ENCODE measurements at places on chromosomes 12 and 14.

DNA sequence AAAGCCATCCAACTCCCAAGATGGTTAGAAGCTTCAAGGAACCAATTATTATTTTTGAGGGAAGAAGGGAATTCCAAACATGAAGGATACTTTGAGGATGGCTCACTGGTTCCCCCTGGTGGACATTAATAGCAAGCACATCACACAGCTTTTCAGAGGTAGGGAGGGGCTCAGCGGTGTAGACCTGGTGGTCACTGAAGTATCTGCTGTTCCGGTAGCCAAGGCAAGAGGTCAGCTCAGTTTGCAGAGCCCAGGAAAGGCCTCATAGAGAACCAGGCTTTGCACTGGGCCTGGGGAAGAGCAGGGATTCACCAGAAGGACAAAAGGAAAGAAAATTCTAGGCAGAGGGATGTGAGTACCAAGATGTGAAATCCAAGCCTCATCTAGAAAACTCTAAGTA, 118.7 kb downstream of the KSR2 start:
- no peak for DNase-seq

- DNase-seq, result no peak
Measured at GRCh38 chr12:102675672-102676071, 195.3 kb upstream of the IGF1 start.

DNA sequence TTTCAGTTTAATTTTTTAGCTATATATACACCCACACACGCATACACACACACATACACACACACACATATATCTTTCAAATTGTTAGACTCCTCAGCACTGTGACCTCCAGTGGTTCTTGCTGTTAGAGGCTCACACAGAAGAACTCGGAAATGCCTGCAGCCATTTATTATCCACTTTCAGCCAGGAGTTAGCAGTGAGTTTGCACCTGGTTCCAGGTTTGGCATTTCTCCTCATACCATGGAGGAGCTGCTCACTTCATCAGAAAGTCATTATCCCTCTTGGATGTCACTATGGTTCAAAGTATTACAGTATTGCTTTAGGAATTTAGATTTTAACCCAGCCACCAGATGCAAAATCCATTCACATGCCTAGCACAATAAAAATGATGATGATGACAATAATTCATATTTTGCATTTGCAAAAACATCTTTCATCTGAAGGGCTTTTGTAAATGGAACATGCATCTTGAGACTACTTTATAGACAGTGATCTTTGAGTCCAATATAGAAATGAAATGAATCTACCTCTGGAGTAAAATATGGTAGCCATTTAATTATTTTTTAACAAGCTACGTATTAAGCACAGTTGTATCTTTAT, 42.3 kb downstream of the NPAS3 start:
- DNase-seq, result no peak

DNA sequence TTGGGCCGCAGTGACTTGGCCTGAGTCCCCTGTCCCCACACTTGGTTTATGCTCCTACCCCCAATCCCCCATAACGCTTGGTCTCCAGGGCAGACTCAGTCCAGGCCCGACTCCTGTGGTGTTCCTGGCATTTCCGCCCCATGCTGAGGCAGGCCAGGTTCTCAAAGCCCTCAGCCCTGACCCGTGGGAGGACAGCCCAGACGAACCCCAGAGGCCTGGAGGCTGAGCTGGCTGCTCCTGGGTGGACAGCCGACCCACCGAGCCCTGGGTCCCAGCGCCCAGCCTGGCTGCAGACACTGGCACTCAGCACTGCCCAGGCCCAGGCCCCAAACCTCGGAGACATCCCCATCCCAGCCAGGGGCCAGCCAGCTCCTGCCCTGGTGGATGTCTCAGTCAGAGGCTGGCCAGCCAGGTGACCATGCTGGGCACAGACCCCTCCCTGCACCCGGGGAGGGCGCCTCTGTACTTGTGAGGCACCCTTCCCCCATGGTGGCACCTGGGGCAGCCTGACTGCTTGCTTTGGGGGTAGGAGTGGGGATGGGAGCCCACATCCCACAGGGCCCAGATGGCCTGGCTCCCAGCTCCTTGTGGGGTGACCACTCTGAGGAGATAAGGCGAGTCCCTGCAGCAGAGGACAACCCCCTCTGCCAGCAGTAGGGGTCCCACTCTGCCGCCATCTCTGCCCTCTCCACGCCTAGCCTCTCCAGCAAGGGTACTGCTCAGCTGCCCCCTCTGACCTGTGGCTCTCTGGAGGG, 1.4 kb downstream of the PLD4 start:
- DNase-seq, result no peak

- DNase-seq, result no peak
Measured at GRCh38 chr14:89011355-89012281, 187.2 kb downstream of the TTC8 start.

- no peak for DNase-seq
Measured at GRCh38 chr14:69685716-69686115, 74.3 kb downstream of the SUSD6 start.

- DNase-seq, result no peak
Measured at GRCh38 chr14:104179564-104180129, 41.3 kb downstream of the KIF26A start.

DNA sequence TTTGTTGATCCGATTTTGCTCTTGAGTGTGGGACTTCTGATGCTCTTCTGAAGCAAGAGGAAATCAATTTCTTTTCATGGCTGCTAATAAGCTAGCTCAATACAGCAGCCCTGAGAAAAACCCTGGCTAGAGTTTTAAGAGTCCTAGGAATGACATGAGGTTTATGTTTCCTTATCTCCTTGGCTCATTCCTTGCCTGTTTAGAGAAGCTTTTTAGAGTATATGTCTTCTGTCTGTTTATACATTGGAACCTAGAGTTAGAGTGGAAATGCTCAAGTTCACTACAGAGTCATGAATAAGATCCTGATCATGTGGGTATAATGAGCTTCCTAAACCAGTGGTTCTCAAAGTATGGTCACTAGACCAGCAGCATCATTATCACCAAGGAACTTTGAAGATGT, 34.5 kb downstream of the SMOC1 start:
- DNase-seq, result no peak

- DNase-seq, result no peak
Measured at GRCh38 chr12:5010151-5010550, 33.5 kb upstream of the KCNA5 start.

- DNase-seq, result no peak
Measured at GRCh38 chr12:20885552-20885951, 75.0 kb downstream of the SLCO1B3 start.

DNA sequence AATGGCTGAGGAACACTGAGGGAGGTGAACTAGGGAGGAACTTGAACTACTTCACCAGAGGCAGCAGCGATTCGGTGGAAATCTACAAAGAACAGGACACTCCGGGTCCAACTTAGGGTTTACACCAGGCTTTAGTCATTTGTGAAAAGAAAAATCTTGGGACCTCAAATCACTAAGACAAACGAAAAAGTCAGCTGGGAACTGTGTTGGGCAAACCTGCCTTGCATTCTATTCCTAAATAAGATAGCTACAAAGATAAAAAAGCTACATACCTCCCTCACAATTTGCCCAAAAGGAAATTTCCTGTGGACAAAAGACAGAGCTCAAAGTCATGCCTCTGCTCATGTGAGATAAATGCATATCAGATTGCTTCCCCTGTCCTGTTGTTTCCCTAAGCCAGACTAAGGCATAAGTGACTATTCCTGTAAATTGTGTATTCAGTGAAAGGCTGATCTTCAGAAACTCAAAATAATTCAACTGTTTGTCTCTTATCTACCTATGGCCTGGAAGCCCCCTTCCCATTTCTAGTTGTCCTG, 106.6 kb downstream of the APAF1 start:
- no peak for DNase-seq

DNA sequence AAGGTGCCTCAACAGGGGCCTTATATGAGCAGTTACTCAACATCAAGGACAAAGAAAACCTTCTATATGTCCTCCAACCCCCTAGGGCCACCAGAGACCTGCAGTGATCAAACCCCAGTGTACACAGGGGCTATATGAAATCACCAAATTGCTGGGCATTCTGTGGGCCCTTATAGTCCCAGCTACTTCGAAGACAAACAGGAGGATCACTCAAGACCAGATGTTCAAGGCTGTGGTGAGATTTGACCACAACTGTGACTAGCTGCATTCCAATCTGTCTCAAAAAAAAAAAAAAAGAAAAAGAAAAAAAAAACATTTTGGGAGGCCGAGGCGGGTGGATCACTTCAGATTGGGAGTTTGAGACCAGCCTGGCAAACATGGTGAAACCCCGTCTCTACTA, 51.0 kb upstream of the PRB2 start:
- DNase-seq, result no peak

GRCh38 chr12:43501703-43502102, 50.3 kb downstream of the ADAMTS20 start:
- no peak for DNase-seq

DNA sequence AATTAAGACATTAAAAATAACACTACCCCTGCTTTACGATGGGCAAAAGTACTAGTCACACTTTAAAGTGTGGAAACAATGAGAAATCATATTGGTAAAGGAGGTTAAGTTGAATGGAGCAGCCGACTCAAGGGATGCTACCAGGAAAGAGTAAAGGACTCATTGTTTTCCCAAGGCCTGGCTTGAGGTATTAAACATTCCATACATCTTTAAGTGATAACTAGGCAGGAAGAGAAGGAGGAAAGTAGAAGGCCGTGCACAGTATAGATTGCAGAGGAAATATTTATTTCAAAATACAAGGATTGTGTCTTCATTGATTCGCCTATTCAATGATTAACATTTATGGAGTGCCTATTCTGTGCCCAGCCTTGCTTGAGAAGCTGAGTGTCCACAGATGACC, 20.6 kb upstream of the YARS2 start:
- no peak for DNase-seq

DNA sequence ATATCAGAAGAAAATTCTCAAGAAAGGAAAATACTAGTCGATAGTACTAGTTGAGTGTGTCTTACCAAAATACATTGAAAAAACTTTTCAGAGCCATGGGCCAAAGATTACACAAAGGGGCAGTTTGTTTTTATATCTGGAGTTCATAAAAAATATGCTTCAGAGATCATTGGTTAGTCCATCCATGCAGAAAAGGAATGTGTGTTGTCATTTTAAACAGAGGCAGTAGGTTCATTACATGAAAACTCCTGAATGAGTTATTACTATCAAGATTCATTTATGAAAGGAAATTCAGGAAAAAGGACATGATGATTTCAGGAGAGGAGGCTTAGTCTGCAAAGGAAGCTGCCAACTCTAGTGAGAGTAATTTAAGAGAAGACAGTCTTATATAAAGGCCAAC, 354.8 kb downstream of the AEBP2 start:
- DNase-seq, result no peak

- DNase-seq, result no peak
Measured at GRCh38 chr12:24270464-24270863, 321.0 kb upstream of the SOX5 start.

DNA sequence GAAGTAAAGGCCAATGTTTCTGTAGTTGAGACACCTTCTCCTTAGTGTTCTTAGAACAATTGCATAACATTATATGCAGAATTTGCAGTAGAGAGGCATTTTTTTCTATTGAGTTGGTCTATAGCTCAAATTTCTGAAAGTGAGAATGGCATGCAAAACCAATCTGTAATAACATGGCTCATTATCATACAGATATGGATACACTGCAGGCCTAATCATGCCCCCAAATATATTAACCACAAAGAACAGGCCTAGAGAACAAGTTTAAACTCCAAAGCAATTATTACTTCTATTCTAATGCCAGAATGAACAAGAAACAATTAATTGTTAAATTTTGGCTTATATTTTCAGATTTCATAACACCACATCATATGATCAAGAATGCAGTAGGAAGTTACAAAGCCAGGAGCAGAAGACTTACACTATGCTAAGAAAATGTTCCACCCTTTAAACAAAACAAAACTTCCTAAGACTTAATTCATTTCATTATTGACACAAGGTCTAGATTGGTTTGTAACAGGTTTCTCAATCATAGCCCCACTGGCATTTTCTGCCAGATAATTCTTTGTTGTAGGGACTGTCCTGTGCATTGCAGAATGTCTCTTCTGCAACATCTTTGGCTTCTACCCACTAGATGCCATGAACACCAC, 26.9 kb downstream of the TMTC1 start:
- DNase-seq, result no peak

- no peak for DNase-seq
Measured at GRCh38 chr12:111887926-111888745, 46.1 kb downstream of the MAPKAPK5 start.

GRCh38 chr12:44143175-44143574, 307.3 kb downstream of the TMEM117 start:
- DNase-seq, result no peak

- no peak for DNase-seq
Measured at GRCh38 chr12:18932211-18932610, 194.3 kb downstream of the CAPZA3 start.

GRCh38 chr12:49352351-49352750, 5.7 kb downstream of the DNAJC22 start:
- DNase-seq, result no peak

- DNase-seq, result no peak
Measured at GRCh38 chr12:15733136-15733535, 56.1 kb downstream of the EPS8 start.

DNA sequence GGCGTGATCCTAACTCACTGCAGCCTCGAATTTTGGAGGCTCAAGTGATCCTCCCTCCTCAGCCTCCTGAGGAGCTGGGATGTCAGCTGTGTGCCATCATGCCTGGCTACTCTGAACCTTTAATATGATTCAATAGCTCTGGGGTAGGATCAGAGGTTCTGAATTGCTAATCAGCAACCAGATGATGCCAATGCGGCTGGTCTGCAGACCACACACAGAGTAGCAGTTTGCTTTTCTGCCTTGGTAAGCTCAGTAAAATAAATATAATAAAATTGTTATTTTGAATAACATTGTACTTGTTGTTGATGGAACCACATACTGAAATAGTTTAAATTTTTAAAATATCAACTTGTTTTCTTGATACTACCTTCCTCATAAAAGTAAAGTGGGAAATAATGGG, 86.6 kb downstream of the NTN4 start:
- DNase-seq, result no peak

DNA sequence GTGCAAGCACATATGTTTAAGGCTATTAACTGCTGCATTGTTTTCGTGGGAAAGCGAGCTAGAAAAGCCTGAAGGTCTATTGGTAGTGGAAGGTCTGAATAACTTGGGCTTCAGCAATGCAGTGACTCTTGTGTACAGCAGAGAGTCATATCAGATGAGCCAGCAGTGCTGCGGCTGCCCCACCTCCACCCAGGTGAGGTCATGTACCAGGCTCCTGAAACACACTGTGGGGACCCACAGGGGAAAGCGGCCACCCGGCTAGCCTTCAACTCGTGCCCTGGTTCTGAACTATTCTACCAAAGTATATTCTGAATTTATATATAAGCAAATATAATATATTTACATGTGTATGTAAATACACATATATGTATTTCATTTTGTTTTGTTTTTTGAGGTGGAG, 12.7 kb upstream of the RAN start:
- no peak for DNase-seq

Data from CD8-positive, alpha-beta memory T cell (primary cell).